Ovary (tissue), 10 donors: ENCODE measurements at places on chromosomes 3 and 15. TPM values are rescaled to one million over a fixed set of nuclear protein-coding genes. Genes with fewer than 3 reads are reported as not detected.

Gene FEZF2
- polyA plus RNA-seq, result not detected

GRCh38 chr15:80199869-80200268 is 47.1 kb downstream of the FAH start:
- DNase-seq, result no peak

GRCh38 chr15:41331833-41332193 is 578 bp downstream of the OIP5 start:
- DNase-seq, result no peak

- DNase-seq, result no peak
Measured at GRCh38 chr3:193231201-193231600, 9.8 kb upstream of the PLAAT1 start.

DNA sequence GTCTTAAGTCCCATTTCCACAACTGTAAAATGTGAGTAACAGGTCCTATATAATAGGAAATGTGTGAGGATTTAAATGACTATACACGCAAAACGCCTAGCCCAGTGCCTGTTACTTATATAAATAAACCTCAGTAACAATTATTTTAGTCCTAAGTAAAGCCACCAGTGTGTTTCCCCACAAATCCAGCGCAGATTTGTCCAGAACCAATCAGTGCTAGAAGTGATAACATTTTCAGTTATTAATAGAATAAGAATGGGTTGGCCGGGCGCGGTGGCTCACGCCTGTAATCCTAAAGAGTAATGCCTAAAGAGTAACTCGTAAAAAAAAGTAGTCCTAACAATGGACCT is 561 bp downstream of the RPAP1 start:
- DNase-seq, result no peak

GRCh38 chr15:96582473-96582872 is 252.0 kb downstream of the NR2F2 start:
- no peak for DNase-seq

DNA sequence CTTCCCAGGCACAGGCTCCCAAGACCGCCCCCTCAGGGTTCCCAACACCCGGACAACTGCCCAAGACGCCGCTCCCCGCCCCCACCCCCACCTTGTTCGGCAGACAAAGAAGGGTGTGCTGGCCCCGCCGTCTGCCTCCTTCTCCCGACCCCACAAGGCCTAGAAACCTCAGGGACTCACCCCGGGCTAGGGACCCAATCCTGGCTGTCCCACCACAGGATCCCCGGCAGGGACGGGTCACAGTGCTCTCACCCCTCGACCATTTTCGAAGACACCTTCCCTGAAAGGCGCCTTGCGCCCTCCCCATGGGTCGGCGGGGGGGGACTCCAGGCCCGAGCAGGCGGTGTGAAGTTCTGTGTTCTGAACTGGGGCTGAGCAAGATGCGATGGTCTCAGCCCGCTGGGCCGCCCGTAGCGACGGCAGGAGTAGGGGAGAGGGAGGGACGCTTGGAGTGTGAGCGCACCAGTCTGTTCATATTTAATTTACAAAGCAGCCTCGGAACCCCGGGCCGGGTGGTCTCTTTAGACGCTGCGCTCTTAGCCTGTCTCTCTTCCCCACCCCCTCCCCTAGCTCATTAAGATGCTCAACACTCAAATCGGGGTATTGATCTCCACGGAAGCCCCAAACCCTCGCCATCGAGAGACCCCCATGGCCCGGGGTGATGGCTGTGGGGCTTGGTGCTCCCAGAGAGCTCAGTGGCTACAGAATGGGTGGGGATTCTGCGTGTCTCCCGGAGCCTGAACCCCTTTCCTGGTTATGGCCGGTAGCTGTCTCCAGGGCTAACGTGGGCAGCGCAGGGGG is 1.4 kb upstream of the ISLR2 start:
- no peak for DNase-seq

- peak; percentile 46 for DNase-seq
Measured at GRCh38 chr3:113241292-113242095, 30.1 kb downstream of the BOC start.

GRCh38 chr15:36263666-36264065 is 315.8 kb upstream of the CDIN1 start:
- no peak for DNase-seq

Gene CCR8
- polyA plus RNA-seq, result not detected

Gene SNTN
- polyA plus RNA-seq, result 0.17 TPM

DNA sequence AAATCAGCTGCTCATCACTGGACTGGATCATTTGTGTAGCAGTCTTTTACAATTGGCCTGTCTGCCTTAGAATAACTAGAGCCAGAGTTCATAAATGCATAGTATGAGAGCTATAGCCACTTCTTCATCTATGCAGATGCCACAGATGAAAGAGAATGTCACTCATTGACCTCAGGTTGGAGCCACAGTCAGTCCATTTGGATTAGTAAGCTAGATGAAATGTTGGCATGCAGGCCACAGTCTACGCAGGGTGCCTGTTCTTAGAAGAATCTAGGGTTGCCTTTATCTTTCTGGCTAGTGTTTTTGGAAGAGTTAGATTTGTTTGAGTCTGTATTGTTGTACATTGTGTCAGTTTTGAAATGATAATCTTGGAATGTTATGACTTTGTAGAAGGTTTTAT is 25.4 kb upstream of the EDEM1 start:
- no peak for DNase-seq

DNA sequence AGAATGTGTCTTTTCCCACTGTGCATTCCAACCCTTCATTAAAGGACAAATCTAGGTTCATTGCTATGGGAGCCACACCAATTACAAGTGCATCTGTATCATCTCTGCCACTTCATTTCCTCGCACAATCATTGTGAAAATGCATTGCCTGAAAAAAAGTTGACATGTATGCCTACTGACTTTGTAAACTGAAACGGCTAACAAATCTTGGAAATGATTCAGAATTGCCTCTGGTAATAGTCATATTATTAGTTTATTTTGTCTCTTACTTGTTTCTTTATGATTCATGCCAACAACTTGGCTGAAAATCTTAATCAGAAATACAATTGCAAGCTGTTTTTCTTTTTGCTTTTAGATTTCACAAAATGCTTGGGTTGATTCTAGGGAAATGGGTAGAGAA is 497.1 kb downstream of the ZIC1 start:
- no peak for DNase-seq

GRCh38 chr15:28023933-28024888 is 74.9 kb downstream of the OCA2 start:
- DNase-seq, result no peak

Gene CALML4
- 3.2 TPM for polyA plus RNA-seq

Gene ISL2
- polyA plus RNA-seq, result not detected

- DNase-seq, result no peak
Measured at GRCh38 chr3:66497288-66497984, 3.4 kb downstream of the LRIG1 start.

- no peak for DNase-seq
Measured at GRCh38 chr3:169695031-169695430, 31.5 kb upstream of the MECOM start.

DNA sequence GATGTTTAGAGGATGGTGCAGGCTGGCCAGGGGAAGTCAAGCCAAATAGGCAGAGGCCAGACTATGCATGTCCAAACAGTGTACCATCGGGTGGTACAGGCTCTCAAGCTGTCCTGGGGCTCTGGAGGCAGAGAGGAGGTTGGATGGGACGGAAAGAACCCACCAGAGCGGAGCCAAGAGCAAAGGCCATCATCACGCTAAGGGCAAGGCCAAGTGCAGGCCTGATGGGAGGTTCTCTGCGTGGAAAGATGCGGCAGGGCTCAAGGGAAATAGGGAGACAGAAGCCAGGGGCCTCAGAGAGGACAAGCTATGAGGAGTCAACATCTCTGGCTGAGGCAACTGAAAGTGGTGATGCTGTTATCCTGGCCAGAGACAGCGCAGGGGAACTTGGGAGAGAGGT is 102.7 kb downstream of the ASB7 start:
- no peak for DNase-seq

DNA sequence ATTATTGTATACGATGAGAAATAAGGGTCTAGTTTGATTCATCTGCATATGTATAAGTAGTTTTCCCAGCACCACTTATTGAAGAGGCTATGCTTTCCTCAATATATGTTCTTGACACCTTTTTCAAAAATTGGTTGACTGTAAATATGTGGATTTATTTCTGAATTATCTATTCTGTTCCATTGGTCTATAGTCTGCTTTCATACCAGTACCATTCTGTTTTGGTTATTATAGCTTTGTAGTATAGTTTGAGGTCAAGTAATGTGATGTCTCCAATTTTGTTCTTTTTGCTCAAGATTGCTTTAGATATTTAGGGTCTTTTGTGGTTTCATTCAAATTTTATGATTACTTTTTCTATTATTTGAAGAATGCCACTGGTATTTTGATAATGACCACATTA is 103.8 kb upstream of the LIPC start:
- no peak for DNase-seq

Gene KNG1
- polyA plus RNA-seq, result not detected

Gene CLDN16
- 0.08 TPM for polyA plus RNA-seq

Gene NTRK3
- 14.6 TPM for polyA plus RNA-seq

GRCh38 chr15:44726568-44727484 is 9.5 kb upstream of the TRIM69 start:
- no peak for DNase-seq

DNA sequence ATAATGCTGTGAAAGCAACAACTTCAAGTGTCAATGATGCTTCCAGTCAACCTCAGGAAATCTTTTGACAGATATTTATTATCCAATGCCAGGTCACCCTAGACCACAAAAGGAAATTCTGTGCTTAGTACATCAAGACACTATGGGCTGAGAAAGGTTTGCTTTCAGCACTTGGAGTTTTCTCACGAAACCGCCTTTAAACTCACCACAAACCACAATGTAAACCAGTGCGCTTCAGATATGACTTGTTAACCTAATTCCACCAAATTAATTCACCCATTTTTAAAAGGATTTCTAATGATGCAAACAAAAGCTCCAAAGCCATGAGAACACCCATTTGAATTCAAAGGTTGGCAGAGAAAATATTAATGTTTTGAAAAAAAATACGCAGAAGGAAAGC is 292.9 kb upstream of the NR2F2 start:
- no peak for DNase-seq

- DNase-seq, result no peak
Measured at GRCh38 chr15:76184650-76185035, 124.9 kb downstream of the TMEM266 start.

DNA sequence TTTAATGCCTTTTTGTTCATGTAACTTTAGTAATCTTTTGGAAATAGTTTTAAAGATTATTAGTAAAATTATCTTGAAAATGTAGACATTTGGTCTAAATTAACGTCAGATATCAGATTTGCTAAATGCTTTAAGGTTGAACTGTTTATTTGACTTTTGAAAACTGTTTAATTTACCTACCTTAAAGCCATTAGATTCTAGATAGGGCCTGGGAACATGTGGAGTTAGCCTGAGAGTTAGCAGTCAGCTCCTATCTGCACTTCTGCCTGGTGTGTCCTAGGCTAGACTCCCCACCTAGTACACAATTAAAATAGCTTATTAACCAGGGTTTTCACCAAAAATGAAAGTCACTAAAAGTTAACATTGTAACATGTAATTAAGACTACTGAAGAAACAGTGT is 53.7 kb upstream of the CFAP20DC start:
- no peak for DNase-seq

DNA sequence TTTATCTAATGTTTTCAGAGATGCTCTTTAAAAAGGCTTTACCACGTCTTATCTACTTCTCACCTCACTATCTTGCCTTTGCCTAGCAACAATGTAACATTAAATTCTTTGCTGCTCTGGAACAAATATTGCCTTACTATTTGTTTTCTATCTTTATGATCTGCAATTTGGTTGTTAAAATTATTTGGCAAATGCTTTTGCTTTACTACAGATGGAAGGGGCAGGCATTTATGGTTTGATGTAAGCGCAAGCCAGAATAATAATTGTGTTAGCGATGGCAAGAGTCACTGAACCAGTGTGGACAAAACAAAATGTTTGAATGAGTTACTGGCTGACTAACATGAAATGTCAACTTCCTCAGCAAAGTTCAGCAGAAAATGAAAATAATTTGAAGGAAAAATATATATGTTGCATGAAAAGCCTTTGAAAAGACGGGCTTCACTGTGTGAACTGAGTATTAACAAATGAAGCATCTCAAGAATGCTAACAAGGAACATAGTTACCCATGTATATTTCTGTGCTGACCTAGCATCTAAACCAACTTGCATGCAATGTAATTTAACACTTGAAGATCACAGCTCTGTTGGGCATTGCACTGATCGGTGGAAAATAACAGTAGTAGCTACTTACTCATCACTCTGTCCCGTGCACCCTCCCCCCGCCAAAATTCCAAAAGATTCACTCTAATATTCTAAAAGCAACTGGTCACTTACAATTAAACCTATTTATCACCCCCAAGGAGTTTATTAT is 454.0 kb upstream of the ARHGEF26 start:
- DNase-seq, result no peak

- peak; percentile 35 for DNase-seq
Measured at GRCh38 chr3:194632809-194633348, 340 bp downstream of the TMEM44 start.

DNA sequence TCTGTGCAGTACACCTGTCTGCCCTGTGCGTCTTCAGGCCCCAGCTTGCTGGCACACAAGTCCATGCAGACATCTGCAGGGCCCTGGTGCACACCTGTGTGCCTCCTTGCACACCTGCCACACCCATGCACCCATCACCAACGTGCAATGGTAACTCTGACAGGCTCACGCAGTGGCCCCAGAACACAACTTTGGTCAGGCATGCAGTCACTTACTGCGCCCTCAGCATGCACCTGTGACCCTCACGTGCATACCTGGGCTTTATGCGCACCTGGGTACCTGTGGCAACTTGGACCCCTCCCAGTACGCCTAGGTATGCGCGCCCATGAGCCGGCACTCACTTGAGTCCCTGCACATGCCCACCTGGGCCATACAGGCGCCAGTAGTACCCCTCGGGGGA is 1.7 kb downstream of the PLXND1 start:
- no peak for DNase-seq

Gene CSPG4
- polyA plus RNA-seq, result 7.8 TPM

Gene LYSMD2
- 10.4 TPM for polyA plus RNA-seq
